Fibroblast of the aortic adventitia (primary cell): ENCODE measurements at places on chromosomes 7 and 10. TPM values are rescaled to one million over a fixed set of nuclear protein-coding genes. Genes with fewer than 3 reads are reported as not detected.
A peak's percentile ranks its signal among the peaks of the same experiment; 100 is the strongest.

GRCh38 chr7:65441010-65441409 is 67.4 kb downstream of the ZNF92 start:
- DNase-seq: peak; percentile 67

DNA sequence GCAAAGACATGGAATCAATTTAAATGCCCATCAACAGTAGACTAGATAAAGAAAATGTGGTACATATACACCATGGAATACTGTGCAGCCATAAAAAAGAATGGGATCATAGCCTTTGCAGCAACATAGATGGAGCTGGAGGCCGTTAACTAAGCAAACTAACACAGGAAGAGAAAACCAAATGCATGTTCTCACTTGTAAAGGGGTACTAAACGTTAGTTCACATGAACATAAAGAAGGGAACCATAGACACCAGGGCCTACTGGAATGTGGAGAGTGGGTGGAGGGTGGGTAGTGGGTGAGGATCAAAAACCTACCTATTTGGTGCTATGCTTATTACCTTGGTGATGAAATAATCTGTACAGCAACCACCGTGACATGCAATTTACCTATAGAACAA is 78.4 kb upstream of the GSDME start:
- no peak for DNase-seq

- no peak for DNase-seq
Observed at GRCh38 chr7:133452577-133452976, 199.7 kb downstream of the EXOC4 start.

The PRPS1L1 gene
- not detected in 2 replicates for total RNA-seq

The OR6V1 gene
- total RNA-seq: not detected in 2 replicates

The GPR146 gene
- total RNA-seq: 1.2 and 1.6 TPM in 2 replicates

- peak; percentile 86 for DNase-seq
Observed at GRCh38 chr7:82805527-82805960, 357.1 kb downstream of the PCLO start.

- DNase-seq: no peak
Observed at GRCh38 chr10:32477499-32477898, 31.6 kb downstream of the CCDC7 start.

DNA sequence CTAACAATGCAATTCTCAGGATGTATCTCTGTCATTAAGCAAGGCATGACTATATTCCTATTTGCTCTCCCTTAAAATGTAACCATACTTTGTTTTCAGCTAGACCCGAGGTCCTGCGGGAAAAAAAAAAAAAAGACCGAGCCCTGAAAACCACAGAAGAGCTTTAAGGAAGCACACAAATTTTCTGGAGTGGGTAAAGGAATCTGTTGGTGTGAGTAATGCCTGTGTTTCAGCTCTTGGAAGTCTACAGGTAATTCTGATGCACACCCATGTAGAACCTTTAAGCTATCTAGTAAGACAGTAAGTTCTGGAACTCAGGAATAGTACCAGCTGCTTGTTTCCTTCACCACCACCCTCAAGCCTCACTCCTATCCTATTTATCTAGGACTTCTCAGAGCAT is 351.1 kb downstream of the PARD3 start:
- DNase-seq: no peak

The ASB10 gene
- not detected in 2 replicates for total RNA-seq

The PVRIG gene
- not detected in 2 replicates for total RNA-seq

The PIP gene
- total RNA-seq: not detected in 2 replicates

The ITPRID1 gene
- not detected in 2 replicates for total RNA-seq

- DNase-seq: peak; percentile 86
Observed at GRCh38 chr7:30831227-30831626, 60.0 kb downstream of the MINDY4 start.

The UCN3 gene
- total RNA-seq: not detected in 2 replicates

The GPR85 gene
- total RNA-seq: 2.4 and 5.0 TPM in 2 replicates

The CDC14C gene
- total RNA-seq: not detected in 2 replicates

DNA sequence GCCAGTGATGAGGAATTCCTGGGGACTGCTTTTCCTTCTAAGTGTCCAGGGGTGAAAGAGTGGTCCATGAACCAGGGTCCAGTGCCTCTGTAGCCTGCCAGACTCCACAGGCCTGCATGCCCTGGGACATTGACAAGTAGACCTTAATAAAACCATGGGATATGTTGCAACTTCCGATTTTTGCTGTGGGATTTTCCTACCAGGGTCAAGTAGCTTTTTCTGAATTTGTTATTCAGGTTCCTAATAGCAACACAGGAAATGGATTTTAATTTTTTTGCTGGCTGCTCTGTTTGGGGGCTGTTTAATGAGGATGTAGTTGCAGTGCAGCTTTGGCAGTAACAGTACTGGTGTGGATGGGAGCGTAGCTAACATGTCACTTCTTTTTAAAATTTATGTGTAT is 42.1 kb downstream of the WBP1L start:
- no peak for DNase-seq

GRCh38 chr7:16071246-16071857 is 350.0 kb downstream of the CRPPA start:
- DNase-seq: peak; percentile 80

The CTTNBP2 gene
- total RNA-seq: 3.9 and 11.9 TPM in 2 replicates

The EIF3A gene
- total RNA-seq: 144 and 187 TPM in 2 replicates

DNA sequence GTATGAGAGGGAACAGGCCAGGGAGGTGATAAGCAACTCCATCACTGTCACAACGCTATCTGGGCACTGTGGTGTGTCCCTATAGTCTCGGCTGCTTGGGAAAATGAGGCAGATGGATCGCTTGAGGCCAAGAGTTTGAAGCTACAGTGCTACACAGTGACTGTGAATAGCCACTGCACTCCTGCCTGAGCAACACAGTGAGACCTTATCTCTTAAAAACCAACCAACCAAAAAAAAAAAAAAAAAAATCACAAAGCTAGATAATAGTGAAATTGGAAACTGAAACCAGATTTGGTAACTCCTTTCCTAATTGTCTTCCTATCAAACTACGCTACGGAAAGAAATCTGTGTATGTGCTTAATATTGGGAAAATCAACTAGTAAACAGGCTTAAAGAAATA is 14.1 kb downstream of the MICU1 start:
- DNase-seq: peak; percentile 50

GRCh38 chr7:4837803-4838625 is 23.8 kb downstream of the PAPOLB start:
- no peak for DNase-seq

GRCh38 chr7:129502708-129503685 is 666 bp downstream of the SMKR1 start:
- no peak for DNase-seq

The SLC13A1 gene
- not detected in 2 replicates for total RNA-seq

The MBL2 gene
- total RNA-seq: not detected in 2 replicates

DNA sequence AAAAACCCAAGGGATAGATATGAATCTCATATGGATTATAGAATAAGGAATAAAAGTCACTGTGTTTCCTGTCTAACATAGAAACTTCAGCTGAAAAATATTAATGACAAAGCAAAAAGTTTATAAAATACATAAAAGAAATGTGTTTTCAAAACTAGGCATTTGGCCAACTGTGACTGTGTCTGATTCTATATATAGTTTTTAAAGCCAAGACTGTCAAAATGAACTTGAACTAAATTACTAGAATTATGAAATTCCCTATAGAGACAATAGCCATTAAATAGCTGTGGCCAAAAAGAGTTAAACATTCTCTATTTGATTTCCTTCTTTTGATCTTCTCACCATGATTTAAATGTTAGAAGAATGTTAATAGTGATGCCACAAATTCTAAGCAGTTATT is 311.2 kb upstream of the SEMA3D start:
- peak; percentile 13 for DNase-seq

DNA sequence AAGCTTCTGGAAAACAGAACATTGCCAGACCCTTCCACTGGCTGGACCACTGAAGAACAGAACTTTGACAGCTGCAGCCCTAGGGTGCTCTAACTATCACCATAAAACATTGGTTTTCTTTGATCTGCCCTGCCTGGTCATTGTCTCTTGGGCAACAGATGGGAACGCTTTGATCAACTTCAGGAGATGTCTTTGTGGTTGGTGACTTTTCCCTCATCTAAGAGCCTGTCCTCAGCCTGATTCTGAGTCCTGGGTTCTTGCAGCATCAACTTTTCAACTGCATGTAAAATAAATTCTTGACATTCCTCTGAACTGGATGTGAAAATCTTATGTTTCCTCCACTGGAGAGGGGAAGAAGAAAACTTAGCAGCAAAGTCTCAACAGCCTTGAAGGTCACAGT is 53.1 kb upstream of the ZNRF2 start:
- no peak for DNase-seq

- no peak for DNase-seq
Observed at GRCh38 chr10:26573674-26574073, 123.8 kb upstream of the PDSS1 start.

GRCh38 chr7:18590241-18590640 is 94.7 kb downstream of the HDAC9 start:
- DNase-seq: no peak

The HMX2 gene
- not detected in 2 replicates for total RNA-seq

- no peak for DNase-seq
Observed at GRCh38 chr10:103881416-103882284, 26.3 kb upstream of the SH3PXD2A start.

DNA sequence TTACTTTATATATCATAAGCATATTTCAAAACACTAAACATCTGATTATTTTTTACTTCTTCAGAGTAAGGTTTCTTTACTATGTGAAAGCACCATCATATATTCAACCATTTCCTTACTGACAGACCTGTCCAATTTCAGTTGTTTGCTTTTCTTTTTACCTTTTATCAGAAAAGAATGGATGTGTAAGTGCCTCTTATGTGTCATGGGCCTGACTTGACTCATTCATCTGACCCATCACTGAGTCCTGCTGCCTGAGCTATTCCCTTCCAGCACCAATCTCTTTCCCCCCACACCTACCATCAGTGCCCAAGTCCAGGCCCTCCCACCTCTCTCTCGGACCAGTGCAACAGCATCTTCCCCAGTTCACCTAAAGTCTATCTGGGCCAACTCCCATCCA is 41.7 kb upstream of the ARID5B start:
- DNase-seq: no peak

GRCh38 chr7:74604326-74605020 is 53.0 kb upstream of the GTF2I start:
- DNase-seq: no peak

DNA sequence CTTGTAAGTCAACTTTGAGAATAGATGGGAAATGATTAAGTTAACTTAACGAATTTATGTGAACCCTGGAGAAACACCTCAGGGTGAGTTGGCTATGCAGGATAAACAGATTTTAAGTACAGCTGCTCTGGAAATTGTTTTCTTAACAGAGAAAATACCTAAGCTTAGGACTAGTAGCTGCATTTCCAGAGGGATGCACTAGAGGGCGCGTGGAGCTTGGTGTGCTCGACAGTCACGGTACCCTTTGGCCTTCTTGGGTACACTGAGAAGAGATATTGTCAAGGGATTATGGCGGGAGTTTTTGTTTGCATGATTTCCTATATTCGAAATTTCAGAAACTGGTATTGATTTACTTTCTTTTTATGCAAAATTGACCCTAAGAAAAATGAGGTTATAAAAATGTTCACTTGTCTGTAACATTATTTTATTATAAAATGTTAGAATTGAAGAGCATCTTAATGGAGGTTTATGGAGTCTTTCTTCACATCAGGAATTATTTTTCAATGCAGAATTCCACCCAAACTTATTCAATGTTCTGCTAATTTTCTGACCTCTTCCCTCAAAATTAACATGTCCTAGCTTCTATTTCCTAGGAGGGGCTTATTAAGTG is 58.4 kb upstream of the MYO3A start:
- peak; percentile 70 for DNase-seq

The PLXNA4 gene
- 3.0 and 5.5 TPM in 2 replicates for total RNA-seq

DNA sequence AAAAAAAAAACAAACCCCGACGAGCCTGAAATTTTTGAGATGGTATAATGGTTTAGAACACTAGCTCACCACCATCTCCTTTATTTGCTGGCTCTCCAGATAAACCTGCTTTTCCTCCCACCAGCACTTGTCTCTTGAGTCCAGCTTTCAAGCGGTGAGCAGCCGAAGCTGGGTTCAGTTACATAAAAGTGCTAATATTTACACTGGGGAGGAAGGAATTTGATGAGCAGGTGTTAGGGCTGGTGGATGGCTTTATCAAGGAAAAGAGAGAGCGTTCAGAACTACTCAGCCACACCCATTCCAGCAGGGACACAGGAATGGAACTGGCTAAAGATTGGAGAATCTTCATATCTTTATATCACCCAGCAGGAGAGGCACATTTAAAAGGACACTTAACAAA is 6.6 kb upstream of the CALML3 start:
- DNase-seq: no peak

The AMZ1 gene
- total RNA-seq: 0.25 and 0.36 TPM in 2 replicates

The TMEM213 gene
- total RNA-seq: 0.33 TPM in 1 of 2 replicates, not detected in the other

GRCh38 chr7:123594813-123595241 is 6.8 kb upstream of the ASB15 start:
- DNase-seq: no peak

- DNase-seq: no peak
Observed at GRCh38 chr10:7306147-7306546, 104.7 kb downstream of the SFMBT2 start.

The ANXA8 gene
- 0.18 and 1.5 TPM in 2 replicates for total RNA-seq
